ENCODE measurements at places on chromosomes 3 and 15.
A peak's percentile ranks its signal among the peaks of the same experiment; 100 is the strongest.

DNA sequence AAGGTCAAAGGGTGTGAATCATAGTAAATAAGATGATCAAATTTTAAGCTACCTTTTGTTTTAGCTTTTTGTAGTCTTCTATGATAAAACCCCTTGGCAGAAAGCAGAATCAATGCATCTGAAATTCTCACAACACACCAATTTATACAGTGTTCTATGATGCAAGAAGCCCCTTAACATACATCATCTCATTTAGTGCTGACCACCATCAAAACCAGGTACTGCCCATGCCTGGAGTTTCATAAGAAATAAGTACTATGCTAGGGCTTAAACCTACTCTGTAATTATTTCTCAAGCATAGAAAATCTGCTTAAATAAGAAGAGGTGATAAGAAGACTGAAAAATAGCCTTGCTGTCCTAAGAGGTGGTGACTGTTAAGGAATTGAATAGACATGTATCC, 67.6 kb downstream of the NBEAL2 start:
- no peak overlapping the region for H3K4me3 ChIP-seq
- H3K27me3 ChIP-seq = no peaks in the 10 kb centered on the region
- peaks cover 3% of the 10 kb centered on the region for H3K36me3 ChIP-seq
- H3K4me1 ChIP-seq = no peaks in the 10 kb centered on the region
- no peak for DNase-seq

- no peaks in the 10 kb centered on the region for H3K27me3 ChIP-seq
- no peak overlapping the region for H3K4me3 ChIP-seq
- no peak for DNase-seq
- H3K4me1 ChIP-seq = no peaks in the 10 kb centered on the region
- H3K27ac ChIP-seq = no peak overlapping the region
Observed at GRCh38 chr15:41483519-41483918, 10.2 kb upstream of the ITPKA start.

GRCh38 chr3:156637480-156638022, 36.8 kb upstream of the TIPARP start:
- no peaks in the 10 kb centered on the region for H3K36me3 ChIP-seq
- no peak for DNase-seq
- H3K27me3 ChIP-seq = no peaks in the 10 kb centered on the region
- no peak overlapping the region for H3K27ac ChIP-seq
- H3K4me3 ChIP-seq = no peak overlapping the region

GRCh38 chr3:181518222-181518621, 193.5 kb upstream of the SOX2 start:
- H3K4me3 ChIP-seq = no peak overlapping the region
- no peak for DNase-seq
- H3K27ac ChIP-seq = no peak overlapping the region
- no peaks in the 10 kb centered on the region for H3K4me1 ChIP-seq

DNA sequence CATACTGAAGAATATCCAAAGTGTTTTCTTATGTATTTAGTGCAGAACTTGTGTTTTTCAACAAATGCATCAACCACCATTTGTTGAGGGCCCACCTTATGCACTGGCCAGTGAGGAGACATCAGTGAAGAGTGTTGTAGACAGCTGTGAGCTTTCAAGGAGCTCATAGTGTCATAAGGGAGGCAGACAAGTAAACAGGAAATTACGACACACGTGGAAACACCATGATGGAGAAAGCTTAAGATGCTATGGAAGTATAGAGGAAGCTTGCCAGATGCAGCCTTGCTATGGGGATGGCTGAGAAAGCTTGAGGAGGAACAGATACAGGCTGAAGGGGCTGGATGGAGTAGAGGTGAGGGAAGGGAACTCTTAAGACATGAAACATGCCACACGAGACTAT, 50.8 kb upstream of the PSMD6 start:
- H3K4me1 ChIP-seq = no peaks in the 10 kb centered on the region
- no peak overlapping the region for H3K27ac ChIP-seq
- no peaks in the 10 kb centered on the region for H3K27me3 ChIP-seq
- no peak overlapping the region for H3K4me3 ChIP-seq
- no peak for DNase-seq

DNA sequence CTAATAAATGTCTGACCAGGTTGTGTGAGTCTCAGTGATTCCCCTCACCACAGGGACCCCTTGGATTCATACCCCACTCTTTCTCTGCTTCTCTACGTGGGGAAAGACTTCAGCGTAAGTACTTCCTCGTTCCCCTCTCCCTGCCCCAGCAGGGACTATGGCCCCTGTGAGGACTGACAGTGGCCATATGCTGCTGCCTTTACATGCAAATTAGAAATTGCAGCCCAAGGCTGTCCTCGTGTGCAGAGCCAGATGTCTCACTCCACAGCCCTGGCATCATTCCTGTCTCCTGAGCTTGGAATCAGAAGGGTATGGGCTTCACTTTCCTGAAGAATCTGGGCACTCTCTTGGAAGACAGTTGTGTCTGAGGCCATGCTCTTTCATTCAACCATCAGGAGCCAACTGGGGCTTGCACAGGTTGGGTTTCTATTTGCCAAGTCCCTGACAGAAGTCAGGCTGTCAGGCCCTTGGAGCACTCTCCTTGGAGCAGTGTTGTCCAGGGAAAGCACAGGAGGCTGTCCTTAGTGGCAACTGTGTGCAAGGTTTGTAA, 30.5 kb upstream of the IQCF2 start:
- no peak overlapping the region for H3K4me3 ChIP-seq
- H3K27ac ChIP-seq = no peak overlapping the region
- H3K27me3 ChIP-seq = no peaks in the 10 kb centered on the region

DNA sequence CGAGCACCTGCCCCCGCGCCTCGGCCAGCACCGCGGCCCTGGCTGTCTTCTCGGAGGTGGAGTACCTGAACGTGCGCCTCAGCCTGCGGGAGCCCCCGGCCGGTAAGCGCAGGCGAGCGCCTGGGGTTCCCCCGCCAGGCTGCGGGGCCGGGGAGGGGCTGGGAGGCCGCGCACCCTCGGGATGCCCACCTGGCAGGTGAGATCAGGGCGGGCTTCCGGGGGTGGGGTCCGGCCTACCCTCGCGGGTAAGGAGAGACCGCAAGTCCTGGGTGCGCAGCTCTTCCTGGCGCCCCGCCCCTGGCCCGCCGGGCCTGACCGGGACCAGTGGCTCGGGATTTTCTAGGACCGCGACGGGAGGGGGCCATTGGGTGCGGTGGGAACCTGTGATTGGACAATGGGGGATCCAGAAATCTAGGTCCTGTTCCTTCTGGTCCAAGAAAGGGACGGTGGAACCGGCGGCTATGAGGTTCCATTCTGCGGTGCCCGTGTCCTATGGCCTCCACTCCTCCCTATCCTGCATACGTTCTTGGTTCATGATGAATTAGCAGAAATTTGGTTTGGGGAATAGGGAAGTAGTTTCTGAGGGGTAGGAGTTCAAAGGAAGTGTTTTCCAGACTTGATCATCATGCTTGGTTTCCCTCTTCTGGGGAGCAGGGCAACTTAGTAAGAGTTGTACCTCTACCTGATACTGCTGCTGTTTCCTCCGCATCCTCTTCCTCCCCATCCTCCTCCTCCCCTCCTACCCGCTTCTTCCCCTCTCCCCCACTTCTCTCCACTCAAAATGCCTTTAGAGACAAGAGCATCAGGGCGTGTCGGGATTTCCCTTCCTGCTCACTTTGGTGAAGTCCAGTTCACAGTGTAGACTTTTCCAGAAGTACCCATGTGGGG, 808 bp downstream of the ARRDC4 start:
- no peaks in the 10 kb centered on the region for H3K36me3 ChIP-seq
- DNase-seq = no peak
- H3K4me3 ChIP-seq = peak overlapping the region; percentile 90
- peaks cover 13% of the 10 kb centered on the region for H3K4me1 ChIP-seq
- peak overlapping the region; percentile 77 for H3K27ac ChIP-seq
- H3K27me3 ChIP-seq = no peaks in the 10 kb centered on the region

DNA sequence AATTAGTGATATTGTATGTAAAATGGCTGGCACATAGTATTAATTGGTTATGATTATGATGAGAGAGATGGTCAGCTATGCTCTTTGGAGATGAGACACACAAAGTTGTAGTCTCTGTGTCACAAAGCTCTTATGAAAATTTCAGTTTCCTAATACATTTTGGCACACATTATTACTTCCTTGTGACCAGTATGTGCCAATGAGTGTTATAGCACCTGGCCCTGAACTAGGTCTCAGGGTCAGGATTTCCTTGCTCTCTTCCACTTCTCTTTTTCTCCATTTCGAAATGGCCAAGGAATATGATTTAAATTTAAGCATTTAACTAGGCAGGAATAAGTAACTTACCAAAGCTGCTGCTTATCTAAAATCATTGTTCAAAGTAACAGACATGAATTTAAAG, 28.0 kb downstream of the TIPARP start:
- H3K27ac ChIP-seq = no peak overlapping the region
- no peak overlapping the region for H3K4me3 ChIP-seq
- no peak for DNase-seq
